ENCODE measurements at places on chromosomes 2 and 18.

DNA sequence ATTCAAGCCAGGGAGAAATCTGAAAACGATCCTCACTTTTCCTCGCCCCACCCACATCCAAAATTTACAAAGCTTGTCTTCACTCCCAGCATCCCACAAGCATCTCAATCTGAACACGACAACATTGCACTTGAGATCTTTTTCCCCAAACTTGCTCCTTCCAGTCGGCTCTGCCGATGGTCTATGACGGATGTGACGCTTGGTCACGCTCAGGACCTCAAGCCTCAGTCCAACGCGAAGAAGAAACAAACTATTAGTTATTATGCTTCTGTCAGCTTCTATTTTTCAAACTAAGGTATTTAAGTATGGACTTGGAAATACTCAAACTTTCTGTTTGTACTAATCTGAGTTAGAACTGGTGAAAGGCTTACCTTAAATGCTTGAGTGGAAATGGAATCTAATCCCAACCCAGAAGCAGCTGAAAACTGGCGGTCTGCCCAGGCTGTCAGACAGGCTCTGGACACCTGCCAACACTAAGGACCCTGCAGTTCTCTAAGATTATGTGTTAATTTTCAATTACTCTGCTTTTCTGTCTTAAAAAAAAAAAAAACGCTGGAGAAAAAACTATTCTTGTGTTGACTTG lies 132.1 kb upstream of the DNMT3A start:
- peak; percentile 14 for DNase-seq

GRCh38 chr2:100921685-100922161 lies 80.4 kb upstream of the RPL31 start:
- DNase-seq: no peak

DNA sequence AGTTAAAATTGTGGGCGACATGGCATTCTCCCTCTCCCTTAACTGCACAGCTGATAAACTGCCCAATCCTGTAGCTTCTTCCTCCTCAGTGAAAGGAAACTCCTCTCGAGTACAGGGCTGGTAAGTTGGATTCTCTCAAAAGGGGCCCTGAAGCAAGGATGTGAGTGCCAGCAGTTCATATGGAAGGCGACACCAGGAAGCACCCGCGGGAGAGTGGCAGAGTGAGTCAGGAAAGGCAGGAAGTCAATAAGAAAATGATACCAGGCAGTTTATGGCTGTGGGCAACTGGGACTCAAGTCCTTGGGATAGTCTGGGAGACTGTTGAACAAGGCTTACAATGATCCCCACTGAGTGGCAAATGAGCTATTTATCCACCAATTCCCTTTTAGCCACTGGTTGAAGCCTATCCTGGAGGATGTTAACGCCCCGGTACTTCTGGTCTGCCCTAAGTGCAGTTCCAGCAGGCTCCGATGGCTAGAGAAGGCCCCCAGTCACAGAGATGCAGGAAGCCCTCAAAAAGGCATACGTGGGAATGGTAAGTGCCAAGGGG lies 34.8 kb downstream of the ABHD3 start:
- no peak for DNase-seq

GRCh38 chr2:170425281-170425751 lies 247.4 kb downstream of the MYO3B start:
- no peak for DNase-seq

DNA sequence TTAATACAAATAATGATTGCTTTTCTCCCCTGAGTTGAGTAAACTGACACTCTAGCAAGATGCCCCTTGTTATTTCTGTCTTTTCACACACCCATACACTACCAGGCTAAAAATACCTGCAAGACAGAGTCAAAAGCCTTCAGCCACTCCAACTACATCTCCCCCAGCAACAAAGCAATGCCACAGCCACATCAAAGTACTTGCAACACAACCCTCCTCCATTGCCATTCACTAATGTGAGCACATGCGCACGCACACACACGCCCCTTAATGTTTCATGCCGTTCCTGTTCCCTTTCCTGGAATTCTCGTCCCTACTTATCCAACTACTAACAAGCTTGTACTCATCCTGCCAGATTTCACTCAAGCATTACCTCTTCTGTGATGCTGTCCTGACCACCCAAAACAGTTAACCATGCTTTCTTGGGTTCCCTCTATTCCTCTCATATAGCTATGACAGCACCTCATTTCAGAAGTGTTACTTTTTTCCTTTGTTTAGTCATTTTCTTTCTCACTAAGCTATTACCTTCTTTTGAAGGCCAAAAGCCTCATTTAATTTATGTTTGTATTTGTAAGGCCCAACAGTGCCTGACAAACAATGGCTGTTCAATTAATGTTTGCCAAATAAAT lies 29.6 kb downstream of the SLC25A12 start:
- no peak for DNase-seq
